ENCODE measurements at places on chromosomes 11 and 22. TPM values are rescaled to one million over a fixed set of nuclear protein-coding genes. Genes with fewer than 3 reads are reported as not detected.
A peak's percentile ranks its signal among the peaks of the same experiment; 100 is the strongest.

GRCh38 chr11:46673713-46674462 lies 26.5 kb downstream of the ARHGAP1 start:
- H3K4me1 ChIP-seq = peaks cover 8% of the 10 kb centered on the region
- no peaks in the 10 kb centered on the region for H3K27me3 ChIP-seq
- H3K36me3 ChIP-seq = peaks cover 2% of the 10 kb centered on the region
- no peak for DNase-seq
- H3K4me3 ChIP-seq = no peak overlapping the region

DNA sequence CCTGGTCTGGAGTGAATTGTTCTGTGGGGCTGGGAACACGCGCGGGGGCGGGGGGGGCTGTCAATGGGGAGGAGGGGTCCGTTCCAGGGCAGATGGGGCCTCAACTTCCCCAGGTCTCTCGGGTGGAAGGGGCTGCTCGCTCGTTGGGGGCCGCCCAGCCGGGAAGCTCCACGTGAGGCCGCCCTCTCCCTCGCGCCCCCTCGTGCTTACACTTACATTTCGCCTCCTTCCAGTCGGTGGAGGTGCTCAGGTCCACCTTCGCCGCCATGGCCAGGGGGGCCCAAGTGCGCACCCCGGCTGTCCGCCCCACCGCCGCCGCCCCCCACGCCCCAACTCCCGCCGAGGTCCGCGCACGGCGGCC lies 452 bp downstream of the MACROD1 start:
- H3K4me3 ChIP-seq = peak overlapping the region; percentile 67
- no peaks in the 10 kb centered on the region for H3K36me3 ChIP-seq
- H3K27ac ChIP-seq = no peak overlapping the region
- no peak for DNase-seq

DNA sequence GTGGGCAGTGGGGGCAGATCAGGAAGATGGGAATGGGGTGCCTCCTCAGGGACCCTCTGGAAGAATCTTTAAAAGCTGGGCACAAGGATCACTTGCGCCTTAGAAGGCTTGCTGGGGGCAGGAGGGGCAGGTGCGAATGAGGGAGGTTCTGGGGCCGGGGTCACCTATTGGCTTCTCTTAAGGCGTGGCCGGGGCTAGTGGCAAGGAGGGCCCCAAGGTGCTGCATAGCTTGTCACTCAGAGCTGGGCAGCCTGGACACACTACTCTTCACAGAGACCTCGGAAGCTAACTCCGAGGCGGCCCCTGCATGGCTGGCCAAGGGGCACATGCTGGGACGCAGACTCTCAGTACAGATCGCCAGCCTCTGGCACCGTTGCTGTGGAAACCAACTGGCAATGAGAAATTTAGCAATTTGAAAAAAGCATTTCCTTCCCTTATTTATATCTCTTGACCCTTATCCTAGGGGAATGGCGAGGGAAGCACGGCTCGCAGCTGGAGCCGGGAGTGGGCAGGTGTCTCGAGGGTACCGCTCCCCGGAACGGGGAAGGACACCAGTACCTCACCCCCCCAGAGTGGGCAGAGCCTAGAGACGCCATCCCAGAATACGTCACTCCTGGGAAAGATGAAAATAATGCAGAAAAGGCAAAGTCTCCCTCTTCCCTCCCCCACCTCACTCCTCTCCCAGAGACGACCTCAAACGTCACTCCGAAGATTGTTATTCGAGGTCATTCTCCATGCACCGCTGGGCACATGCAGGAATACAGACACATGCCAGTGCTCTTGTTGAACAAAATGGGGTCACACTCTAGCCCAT lies 188.1 kb downstream of the CTTN start:
- H3K27me3 ChIP-seq = no peaks in the 10 kb centered on the region
- H3K4me3 ChIP-seq = no peak overlapping the region
- H3K36me3 ChIP-seq = no peaks in the 10 kb centered on the region
- H3K4me1 ChIP-seq = no peaks in the 10 kb centered on the region
- no peak overlapping the region for H3K27ac ChIP-seq

DNA sequence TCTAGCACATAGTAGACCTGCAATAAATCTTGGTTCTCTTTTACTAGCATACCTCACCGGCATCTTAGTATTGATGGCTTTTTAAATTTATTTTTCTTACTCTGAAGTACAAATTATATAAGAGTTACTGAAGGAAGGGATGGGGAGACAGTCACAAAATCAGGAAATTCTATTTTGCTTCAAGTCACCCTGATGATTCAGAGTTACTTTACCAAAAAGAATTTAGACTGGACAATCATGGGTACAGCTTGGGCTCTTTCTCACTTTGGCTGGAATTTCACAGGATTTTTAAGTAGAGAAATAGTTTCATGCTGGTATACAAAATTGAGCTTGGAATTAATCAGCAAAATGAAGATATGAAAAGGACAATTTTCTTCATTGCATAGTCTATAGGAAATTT lies 919.2 kb downstream of the METTL15 start:
- H3K4me1 ChIP-seq = no peaks in the 10 kb centered on the region
- no peak overlapping the region for H3K27ac ChIP-seq
- H3K4me3 ChIP-seq = no peak overlapping the region

GRCh38 chr22:42969348-42969975 lies 45.5 kb downstream of the PACSIN2 start:
- H3K36me3 ChIP-seq = no peaks in the 10 kb centered on the region
- DNase-seq = no peak
- H3K4me1 ChIP-seq = peaks cover 11% of the 10 kb centered on the region
- H3K27me3 ChIP-seq = no peaks in the 10 kb centered on the region
- no peak overlapping the region for H3K27ac ChIP-seq
- no peak overlapping the region for H3K4me3 ChIP-seq

DNA sequence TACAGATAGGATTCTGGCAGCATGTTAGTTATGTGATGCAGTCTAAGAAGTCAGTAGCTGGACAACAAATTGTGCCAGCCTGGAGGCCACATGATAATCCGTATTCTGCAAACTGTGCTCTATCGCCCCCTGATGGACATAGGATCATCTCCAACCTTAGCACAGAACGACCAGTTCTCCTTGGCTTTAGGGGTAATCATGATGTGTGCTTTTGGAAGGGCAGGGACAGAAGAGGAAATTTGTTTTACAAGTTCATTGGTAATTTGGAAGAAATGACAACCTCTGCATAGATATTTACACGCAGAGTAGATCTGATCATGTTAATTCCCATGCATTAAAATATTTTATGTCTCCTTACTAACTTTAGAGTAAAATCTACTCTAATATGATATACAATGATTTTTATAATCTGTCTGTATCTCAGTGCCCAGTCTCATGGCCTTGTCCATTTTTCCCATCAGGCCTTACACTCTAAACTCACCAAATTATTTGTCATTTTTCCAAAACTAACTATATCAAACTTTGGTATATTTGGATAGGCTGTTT lies 12.1 kb downstream of the OR10D3 start:
- no peaks in the 10 kb centered on the region for H3K4me1 ChIP-seq
- no peaks in the 10 kb centered on the region for H3K36me3 ChIP-seq
- no peak overlapping the region for H3K4me3 ChIP-seq
- no peaks in the 10 kb centered on the region for H3K27me3 ChIP-seq

Gene AQP11
- 1.9 TPM for total RNA-seq

DNA sequence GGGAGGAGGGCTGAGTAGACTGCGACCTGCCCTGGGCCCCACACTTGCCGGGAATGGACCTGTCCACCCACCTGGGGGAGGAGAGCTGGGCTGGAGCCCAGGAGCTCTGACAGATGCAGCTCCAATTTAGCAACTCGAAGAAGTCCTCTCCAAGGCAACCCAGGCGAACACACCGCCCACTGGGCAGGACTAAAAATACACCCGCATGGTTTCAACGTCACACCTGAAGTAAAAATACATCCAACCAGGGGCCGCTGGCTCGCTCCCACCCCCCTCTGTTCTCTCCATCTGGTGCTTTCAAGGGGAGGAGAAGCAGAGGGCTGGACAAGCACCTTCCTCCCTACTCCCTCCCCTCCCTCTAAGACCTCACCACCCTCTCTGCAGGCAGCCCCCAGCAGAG lies 119.9 kb downstream of the FEZ1 start:
- no peak overlapping the region for H3K4me3 ChIP-seq
- no peaks in the 10 kb centered on the region for H3K27me3 ChIP-seq
- peak overlapping the region; percentile 100 for H3K27ac ChIP-seq
- no peaks in the 10 kb centered on the region for H3K36me3 ChIP-seq

GRCh38 chr22:29212743-29213142 lies 7.0 kb downstream of the EMID1 start:
- H3K36me3 ChIP-seq = no peaks in the 10 kb centered on the region
- peaks cover 16% of the 10 kb centered on the region for H3K4me1 ChIP-seq

GRCh38 chr22:38966942-38967341 lies 9.5 kb downstream of the APOBEC3A start:
- H3K4me3 ChIP-seq = no peak overlapping the region
- H3K27me3 ChIP-seq = no peaks in the 10 kb centered on the region
- no peak overlapping the region for H3K27ac ChIP-seq
- H3K36me3 ChIP-seq = no peaks in the 10 kb centered on the region

Gene CCDC188
- not detected for total RNA-seq

GRCh38 chr11:59730896-59731565 lies 17.4 kb upstream of the OR10V1 start:
- H3K27me3 ChIP-seq = no peaks in the 10 kb centered on the region
- DNase-seq = no peak
- no peak overlapping the region for H3K4me3 ChIP-seq
- no peaks in the 10 kb centered on the region for H3K36me3 ChIP-seq
- H3K4me1 ChIP-seq = no peaks in the 10 kb centered on the region

Gene TRPT1
- 90.4 TPM for total RNA-seq

DNA sequence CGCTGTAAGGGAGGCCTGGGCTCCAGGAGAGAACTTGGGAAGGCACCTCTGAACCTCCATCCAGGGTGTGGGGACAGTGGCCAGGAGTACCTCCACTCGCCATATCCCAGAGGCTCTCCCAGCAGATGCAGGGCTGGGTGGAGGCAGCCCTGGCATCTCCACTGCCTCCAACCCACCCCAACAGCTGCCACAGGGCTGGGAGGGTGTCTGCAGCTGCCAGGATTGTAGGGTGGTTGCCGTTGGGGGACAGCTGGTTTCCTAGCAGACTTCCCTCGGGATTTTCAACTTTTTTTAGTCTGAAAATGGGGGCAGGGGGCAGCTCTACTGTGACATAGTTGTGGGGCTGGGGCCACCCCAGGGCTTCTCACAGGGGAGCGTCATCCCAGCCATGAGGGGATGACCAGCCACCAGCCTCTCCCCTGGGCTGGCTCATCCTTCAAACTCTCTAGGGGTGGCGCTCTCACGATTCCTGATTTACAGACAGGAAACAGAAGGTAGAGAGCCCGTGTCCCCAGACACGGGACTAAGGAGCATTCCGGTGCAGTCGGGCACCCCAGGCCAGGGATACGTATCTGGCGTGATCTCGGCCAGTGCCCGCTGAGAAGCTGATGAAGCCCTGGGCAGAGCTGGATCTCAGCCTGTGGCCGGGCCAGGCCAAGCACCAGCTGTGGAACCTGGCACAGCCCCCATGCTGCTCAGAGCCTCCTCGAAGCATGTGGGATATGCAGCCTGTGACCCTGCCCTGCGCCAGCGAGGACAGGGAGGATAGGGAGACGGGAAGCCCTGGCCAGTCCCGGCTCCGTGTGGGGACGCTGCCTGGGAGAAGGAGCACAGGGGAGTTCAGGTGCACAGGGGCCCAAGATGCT lies 9.9 kb downstream of the PRR5 start:
- H3K4me1 ChIP-seq = no peaks in the 10 kb centered on the region
- H3K4me3 ChIP-seq = no peak overlapping the region

DNA sequence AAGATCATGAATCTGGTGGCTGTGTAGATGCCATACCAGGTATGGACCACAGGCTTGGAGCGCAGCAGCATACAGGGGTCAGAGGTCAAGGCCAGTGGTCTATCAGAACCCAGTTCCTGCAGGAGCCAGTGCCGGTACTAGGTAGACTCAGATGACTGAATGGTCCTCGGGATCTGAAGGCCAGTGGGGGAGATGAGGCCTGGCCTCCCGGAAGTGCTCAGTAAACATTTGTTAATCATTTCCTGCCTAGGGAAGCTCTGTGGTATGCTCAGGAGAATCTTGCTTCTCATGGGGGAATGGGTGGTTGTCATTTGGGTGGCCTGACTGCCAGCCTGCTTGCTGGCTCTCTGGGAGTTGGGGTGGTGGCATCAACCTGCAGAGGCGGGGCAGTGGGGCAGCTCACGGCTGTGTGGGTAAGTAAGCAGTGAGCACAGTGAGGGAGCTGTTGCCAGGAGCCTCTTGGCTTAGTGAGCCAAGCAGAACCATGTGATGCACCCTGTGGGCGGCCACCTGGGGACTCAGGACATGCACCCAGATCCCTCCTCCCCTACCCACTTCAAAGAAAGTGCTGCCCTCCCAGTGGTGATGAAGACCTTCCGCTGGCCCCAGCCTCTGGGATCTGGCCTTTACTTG lies 33.0 kb downstream of the PTPRJ start:
- H3K4me3 ChIP-seq = peak overlapping the region; percentile 40
- H3K27ac ChIP-seq = peak overlapping the region; percentile 99
- H3K27me3 ChIP-seq = no peaks in the 10 kb centered on the region

Gene SPI1
- total RNA-seq = 114 TPM

DNA sequence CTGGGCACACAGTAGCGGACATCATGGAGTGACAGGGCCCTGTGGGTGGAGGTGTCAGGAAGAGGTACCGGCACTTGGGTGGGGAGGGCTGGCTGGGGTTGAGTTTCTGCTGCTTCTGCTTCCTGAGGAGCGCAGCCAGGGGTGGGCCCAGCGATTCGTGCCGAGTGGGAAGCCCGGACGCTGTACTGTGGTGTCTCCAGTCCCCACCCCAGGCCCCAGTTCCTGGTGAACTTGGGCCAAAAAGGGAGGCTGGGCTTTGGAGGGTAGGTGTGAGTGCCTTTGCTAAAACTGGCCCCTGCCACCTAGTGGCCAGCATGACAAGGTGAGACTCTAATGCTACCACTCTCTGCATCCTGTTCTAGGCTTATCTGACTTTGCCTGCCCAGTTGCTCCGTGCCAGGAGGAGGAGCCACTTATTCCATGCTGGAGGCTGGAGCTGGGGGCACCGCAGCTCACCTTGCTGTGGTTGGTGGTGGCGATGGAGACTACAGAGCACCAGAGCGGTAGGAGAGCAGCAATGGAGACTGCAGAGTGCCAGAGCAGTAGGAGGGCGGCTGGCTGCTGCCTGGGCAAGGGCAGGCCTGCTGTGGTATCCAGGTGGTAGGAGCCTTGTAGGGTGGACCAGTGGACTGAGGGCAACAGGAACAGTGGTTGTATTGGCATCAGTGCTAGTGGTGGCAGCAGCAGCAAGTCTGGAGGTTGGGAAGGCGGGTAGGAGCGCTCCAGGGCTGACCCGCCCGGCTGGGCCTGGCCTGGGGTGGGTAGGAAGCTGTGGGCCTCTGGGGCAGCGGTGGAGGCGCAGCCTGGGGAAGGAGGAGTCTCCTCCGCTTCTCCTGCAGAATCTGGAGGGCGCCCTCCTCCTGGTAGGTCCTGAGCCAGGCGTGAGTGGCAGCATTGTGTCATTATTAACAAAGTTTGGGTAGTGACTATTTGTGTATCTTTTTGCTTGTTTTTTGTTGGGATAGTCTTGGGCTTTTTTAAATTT lies 2.2 kb upstream of the RFPL2 start:
- H3K4me1 ChIP-seq = no peaks in the 10 kb centered on the region

GRCh38 chr11:93858121-93858775 lies 7.8 kb upstream of the VSTM5 start:
- no peak overlapping the region for H3K27ac ChIP-seq
- peak; percentile 51 for DNase-seq
- H3K4me1 ChIP-seq = no peaks in the 10 kb centered on the region
- no peaks in the 10 kb centered on the region for H3K36me3 ChIP-seq
- no peaks in the 10 kb centered on the region for H3K27me3 ChIP-seq

Data from Karpas-422 (cell line).